ENCODE measurements at places on chromosomes 12 and 14. TPM values are rescaled to one million over a fixed set of nuclear protein-coding genes. Genes with fewer than 3 reads are reported as not detected.

GRCh38 chr14:83172363-83172762 lies 1638.7 kb upstream of the SEL1L start:
- no peaks in the 10 kb centered on the region for H3K27me3 ChIP-seq
- no peak overlapping the region for H3K4me3 ChIP-seq
- H3K27ac ChIP-seq: no peak overlapping the region

GRCh38 chr12:1436015-1436414 lies 158.4 kb downstream of the FBXL14 start:
- H3K27me3 ChIP-seq: no peaks in the 10 kb centered on the region
- no peaks in the 10 kb centered on the region for H3K36me3 ChIP-seq
- no peak for DNase-seq
- no peaks in the 10 kb centered on the region for H3K4me1 ChIP-seq

DNA sequence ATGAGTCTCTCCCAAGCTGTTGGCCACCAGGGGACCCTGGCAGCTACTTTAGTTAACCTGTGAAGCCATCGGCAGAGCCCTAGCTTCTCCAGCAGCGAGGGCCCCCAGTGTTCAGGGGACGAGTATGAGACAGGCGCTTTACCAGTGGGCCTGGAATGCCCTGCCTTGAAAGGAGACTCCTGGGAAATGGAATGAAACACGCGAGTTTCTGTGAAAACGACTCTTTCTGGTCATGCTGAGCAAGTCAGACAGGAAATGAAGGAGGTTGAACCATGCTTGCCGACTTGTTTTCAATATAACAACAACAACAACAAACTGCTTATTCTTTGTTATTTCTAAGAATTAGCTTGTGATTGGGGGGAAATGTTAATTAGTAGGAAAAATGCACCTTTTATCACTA lies 42.9 kb downstream of the SFSWAP start:
- H3K27me3 ChIP-seq: no peaks in the 10 kb centered on the region
- no peak for DNase-seq
- H3K4me1 ChIP-seq: no peaks in the 10 kb centered on the region
- no peak overlapping the region for H3K27ac ChIP-seq
- peaks cover 4% of the 10 kb centered on the region for H3K36me3 ChIP-seq
- no peak overlapping the region for H3K4me3 ChIP-seq

DNA sequence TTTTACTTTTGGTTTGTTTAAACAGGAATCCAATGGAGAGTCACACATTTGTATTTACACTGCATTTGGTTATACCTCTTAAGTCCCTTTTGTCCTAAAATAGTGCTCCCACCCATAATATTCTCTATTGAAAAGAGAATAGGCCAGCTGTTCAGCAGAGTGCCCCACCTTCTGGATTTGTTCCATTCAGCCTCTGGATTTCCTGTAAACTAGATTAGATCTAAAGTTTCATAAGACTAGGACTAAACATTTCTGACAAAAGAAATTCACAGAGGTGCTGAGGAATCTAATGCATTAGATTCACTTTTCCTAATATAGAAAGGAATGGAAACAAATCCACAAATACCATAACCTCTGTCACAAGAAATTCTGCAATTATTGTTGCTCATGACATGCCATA lies 38.1 kb downstream of the GCH1 start:
- no peaks in the 10 kb centered on the region for H3K4me1 ChIP-seq
- H3K36me3 ChIP-seq: no peaks in the 10 kb centered on the region
- H3K4me3 ChIP-seq: no peak overlapping the region
- DNase-seq: no peak
- no peak overlapping the region for H3K27ac ChIP-seq

DNA sequence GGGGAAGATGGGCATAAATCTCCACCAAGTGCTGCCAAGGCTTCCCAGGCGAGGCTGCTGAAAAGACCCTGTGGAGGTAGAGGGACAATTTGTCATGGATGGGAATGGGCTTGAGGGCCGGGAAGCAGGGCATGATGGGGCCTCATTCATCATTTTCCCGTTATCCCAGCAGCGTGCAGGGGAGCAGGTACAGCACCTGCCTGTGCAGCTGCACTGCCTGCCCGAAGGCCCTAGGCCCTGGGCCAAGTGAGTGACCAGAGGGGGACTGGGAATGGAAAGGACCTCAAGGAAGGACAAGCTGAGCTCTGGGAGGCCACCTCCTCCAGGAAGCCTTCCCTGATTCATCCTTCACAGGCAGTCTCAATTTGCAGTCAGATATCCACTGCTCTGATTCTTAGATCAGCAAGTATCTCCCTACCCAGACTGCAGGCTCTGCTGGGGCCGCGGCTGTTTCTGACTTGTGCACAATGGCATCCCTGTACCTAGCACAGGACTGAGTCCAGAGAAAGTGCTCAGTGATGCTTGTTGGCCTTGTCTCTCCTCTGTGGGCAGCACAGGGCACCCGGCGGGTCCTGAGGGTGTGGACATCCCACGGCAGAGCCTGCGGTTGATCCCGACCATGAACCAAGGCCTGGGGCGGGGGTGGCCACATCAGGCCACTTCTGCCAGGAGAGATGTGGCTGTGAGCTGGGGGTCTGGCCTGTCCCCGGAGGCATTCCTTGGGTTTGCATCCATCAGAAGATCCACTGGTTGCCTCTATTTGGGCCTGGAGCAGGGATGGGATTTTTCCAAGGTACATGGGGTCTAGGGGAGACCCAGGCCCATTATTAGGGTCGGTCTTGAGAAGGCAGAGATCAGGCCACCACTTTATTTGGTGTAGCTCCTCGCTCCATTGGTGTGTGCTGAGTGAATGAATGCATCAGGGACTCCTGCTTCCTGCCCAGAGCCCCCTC lies 167.3 kb upstream of the RTL1 start:
- H3K27ac ChIP-seq: no peak overlapping the region
- H3K4me1 ChIP-seq: no peaks in the 10 kb centered on the region
- H3K27me3 ChIP-seq: no peaks in the 10 kb centered on the region
- no peaks in the 10 kb centered on the region for H3K36me3 ChIP-seq
- no peak for DNase-seq

- H3K27ac ChIP-seq: no peak overlapping the region
- no peaks in the 10 kb centered on the region for H3K27me3 ChIP-seq
- no peak for DNase-seq
Measured at GRCh38 chr12:77343291-77343690, 277.9 kb upstream of the E2F7 start.

DNA sequence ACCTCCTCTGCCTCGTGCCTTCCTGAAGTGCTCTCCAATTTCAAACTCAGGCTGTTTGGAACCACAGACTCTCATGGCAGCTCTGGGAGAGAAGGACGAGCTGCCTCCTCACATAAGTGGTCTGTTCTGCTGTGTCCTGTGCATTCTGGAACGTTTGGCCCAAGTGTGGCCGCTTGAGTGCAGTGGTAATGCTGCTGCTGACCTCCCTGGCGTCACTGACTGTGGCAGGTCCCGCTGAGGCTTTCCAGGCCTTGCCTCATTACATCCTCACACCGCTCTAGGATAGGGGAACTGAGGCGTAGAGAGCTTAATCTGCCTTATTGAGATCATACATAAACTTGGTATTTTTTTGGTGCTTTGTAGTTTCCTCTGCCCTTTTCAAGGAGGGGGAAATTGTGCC lies 14.2 kb downstream of the CCDC92 start:
- no peak for DNase-seq
- no peaks in the 10 kb centered on the region for H3K27me3 ChIP-seq
- H3K27ac ChIP-seq: no peak overlapping the region
- no peak overlapping the region for H3K4me3 ChIP-seq

DNA sequence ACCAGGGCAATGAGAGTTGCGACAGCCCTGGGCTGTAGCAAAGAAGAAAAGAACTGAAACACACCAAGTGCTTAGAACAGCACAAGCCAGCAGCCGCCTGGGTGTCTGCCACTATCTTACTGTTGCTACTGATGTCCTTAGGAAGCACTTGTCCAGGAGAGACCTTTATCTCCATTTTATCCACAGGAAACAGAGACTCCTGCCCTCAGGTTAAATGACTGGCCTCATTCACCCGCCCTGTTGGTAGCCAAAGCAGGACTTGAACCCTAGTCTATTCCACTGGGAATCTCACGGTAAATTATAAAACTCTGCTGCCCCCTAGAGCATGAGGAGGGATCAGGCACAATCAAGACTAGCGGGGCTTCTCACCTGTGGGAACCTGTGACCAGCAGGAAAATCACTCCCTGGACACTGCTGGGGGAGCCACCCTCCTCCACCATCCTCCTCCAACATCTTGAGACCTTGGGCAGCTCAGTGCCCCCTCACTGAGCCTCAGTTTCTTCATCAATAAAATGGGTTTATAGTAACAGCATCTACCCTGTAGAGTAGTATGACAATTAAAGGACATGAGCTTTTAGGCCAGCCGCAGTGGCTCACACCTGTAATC lies 20.5 kb upstream of the TESC start:
- DNase-seq: peak; percentile 40
- H3K4me3 ChIP-seq: no peak overlapping the region
- peak overlapping the region; percentile 75 for H3K27ac ChIP-seq
- no peaks in the 10 kb centered on the region for H3K27me3 ChIP-seq

DNA sequence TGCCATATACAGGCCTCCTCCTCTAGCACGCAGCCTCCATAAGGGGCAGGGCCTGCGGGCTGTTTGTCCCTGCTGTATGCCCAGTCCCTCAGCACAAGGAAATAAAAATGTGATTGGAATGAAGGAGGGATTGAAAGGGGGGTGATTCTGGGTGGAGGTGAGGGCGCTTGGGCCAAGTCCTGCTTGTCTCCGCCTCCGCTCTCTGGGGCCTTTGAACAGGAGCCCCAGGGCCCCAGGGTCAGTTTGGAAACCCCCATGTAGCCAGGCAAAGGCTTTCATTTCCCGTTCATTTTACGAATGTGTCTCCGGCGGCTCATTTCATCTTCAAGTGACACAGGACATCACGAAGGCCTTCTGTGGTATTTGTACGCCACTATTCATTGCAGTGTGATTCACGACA lies 4.5 kb upstream of the CACNA2D4 start:
- H3K4me3 ChIP-seq: no peak overlapping the region
- no peak overlapping the region for H3K27ac ChIP-seq
- H3K4me1 ChIP-seq: no peaks in the 10 kb centered on the region
- H3K36me3 ChIP-seq: no peaks in the 10 kb centered on the region

DNA sequence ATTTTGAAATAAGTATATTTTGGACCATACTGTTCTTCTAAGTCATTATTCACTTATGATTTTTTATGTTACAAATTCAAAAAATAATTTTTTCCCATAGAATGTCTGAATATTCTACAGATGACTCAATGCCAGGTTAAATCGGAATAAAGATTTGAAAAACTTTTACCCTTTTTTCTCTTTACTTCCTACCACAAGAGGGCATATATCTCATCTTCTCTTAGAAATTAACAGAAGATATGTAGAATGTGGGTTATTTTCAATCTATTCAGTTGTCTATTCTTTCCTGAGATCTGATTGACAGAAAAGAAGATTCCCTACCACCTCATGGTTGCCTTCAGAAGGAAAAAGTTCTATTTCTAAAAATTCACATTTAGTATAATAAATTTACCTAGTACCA lies 53.0 kb upstream of the KITLG start:
- no peak overlapping the region for H3K4me3 ChIP-seq
- DNase-seq: no peak
- no peaks in the 10 kb centered on the region for H3K36me3 ChIP-seq
- no peaks in the 10 kb centered on the region for H3K27me3 ChIP-seq
- no peak overlapping the region for H3K27ac ChIP-seq

DNA sequence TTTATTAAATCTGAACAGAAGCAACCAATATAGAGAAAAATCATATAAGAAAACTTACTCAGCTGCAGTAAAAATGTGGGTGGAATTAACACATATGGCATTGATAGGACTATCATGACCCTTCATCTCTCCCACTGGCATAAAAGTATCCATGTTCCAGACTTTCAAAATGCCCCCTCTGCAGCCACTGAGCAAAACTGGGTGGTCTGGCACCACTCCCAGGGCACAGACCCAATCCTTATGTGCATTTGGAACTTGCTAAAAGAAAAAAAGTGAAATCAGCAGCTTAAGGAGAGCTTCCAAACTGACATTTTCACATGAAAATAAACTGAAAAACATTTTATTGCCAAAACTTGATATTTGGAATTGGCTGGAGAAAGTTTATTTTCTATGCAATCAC lies 141.5 kb downstream of the KIF21A start:
- H3K27ac ChIP-seq: no peak overlapping the region
- peaks cover 13% of the 10 kb centered on the region for H3K4me1 ChIP-seq
- H3K27me3 ChIP-seq: no peaks in the 10 kb centered on the region
- H3K36me3 ChIP-seq: no peaks in the 10 kb centered on the region
- DNase-seq: no peak

- H3K27me3 ChIP-seq: no peaks in the 10 kb centered on the region
- no peaks in the 10 kb centered on the region for H3K36me3 ChIP-seq
- peaks cover 12% of the 10 kb centered on the region for H3K4me1 ChIP-seq
- no peak overlapping the region for H3K27ac ChIP-seq
- H3K4me3 ChIP-seq: no peak overlapping the region
- no peak for DNase-seq
Measured at GRCh38 chr14:94558842-94559241, 2.4 kb upstream of the SERPINA4 start.

DNA sequence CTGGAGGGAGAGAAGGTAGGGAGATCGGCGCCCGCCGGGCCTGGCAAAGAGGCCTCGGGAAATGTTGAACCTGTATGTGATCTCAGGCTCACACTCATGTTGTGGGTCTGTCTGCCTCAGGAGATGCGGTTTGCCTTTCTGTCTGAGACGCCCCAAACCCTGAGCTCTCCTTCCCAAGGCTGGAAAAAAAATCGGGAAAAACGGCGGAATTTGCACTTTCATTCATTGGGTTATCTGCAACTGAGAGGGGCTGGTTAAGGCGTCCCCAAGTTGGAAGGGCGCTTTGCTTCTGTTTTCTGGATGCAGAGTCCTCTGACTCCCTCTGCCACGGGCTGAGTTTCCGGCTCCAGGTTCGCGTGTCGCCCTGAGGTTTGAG lies 5.0 kb upstream of the HOXC9 start:
- no peaks in the 10 kb centered on the region for H3K27me3 ChIP-seq
- peak overlapping the region; percentile 63 for H3K4me3 ChIP-seq
- no peak for DNase-seq
- no peaks in the 10 kb centered on the region for H3K36me3 ChIP-seq

GRCh38 chr12:20189767-20190166 lies 178.6 kb upstream of the PDE3A start:
- H3K27ac ChIP-seq: peak overlapping the region; percentile 3
- peaks cover 29% of the 10 kb centered on the region for H3K4me1 ChIP-seq
- no peak for DNase-seq
- no peaks in the 10 kb centered on the region for H3K27me3 ChIP-seq

The FSCB gene
- not detected for total RNA-seq

The ANO4 gene
- 0.09 TPM for total RNA-seq

The USP44 gene
- 0.14 TPM for total RNA-seq

The KRT73 gene
- not detected for total RNA-seq

The FGF23 gene
- total RNA-seq: not detected

The ZNF605 gene
- total RNA-seq: 7.1 TPM

The CCDC175 gene
- total RNA-seq: not detected

The KCNK10 gene
- total RNA-seq: 3.7 TPM

The KERA gene
- not detected for total RNA-seq

All from Caco-2 (cell line).